ENCODE measurements at places on chromosomes 16 and 17. TPM values are rescaled to one million over a fixed set of nuclear protein-coding genes. Genes with fewer than 3 reads are reported as not detected.

The KRT33B gene
- total RNA-seq: not detected

The CD19 gene
- total RNA-seq: not detected

The KLHL36 gene
- 38.0 TPM for total RNA-seq

The C17orf113 gene
- not detected for total RNA-seq

The CDK3 gene
- 5.7 TPM for total RNA-seq

The SLC47A1 gene
- total RNA-seq: 7.3 TPM

The CBX8 gene
- total RNA-seq: 8.8 TPM

The CCL4L2 gene
- not detected for total RNA-seq

The ADORA2B gene
- 37.2 TPM for total RNA-seq

The C17orf50 gene
- total RNA-seq: not detected

The CTNS gene
- total RNA-seq: 36.0 TPM

The MRPL38 gene
- total RNA-seq: 55.1 TPM

The FZD2 gene
- 24.4 TPM for total RNA-seq

The ST6GALNAC1 gene
- total RNA-seq: not detected

The PTX4 gene
- not detected for total RNA-seq

The TPSG1 gene
- total RNA-seq: 4.3 TPM

The PSMD3 gene
- total RNA-seq: 229 TPM

The RMI2 gene
- total RNA-seq: 29.8 TPM

The PTGES3L gene
- 0.43 TPM for total RNA-seq

The SEZ6L2 gene
- total RNA-seq: 24.9 TPM

Measured in A172 (cell line).